Stimulated activated CD4-positive, alpha-beta T cell treated with anti-CD3 and anti-CD28 coated beads, Interleukin-12 subunit alpha, Interleukin-12 subunit beta, amount 100 ng/mL, for 48 hours (primary cell): ENCODE measurements at places on chromosomes 11 and 22.

DNA sequence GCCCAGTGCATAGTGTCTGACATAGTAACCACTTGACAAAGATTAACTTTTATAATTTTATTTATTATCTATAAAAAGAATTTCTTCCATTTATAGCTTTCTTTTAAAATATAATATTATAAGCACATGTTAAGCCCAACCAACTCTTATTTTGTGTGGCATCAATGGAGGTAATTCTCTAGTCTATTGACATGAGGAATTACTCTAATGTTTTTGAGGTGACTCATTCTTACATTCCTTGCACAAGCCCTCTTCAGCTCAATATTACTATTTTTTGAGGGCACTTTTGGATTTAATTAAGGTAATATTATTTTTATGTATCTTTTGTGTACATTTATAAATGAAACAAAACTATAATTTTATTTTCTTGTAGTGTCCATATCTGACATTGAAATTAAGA, 59.6 kb downstream of the AASDHPPT start:
- no peak for DNase-seq

DNA sequence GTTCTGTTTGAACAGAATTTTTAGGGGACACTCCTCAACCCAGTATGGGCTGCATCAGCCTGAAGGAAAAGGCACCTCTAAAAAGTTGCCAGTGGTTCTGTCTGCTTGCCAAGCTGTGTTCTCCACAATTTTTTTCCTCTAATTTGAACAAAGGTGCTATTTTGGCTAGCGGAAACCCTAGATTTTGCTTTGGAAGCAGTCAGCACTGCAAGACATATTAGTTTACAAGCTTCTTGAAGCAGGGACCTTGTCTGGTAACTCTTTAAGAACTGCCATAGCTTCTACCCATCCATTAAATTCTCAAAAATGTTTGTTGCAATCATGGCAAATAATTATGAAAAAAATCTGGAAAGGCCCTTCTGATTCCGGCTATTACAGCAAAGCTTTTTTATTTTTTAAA, 75.6 kb upstream of the HEPHL1 start:
- no peak for DNase-seq

DNA sequence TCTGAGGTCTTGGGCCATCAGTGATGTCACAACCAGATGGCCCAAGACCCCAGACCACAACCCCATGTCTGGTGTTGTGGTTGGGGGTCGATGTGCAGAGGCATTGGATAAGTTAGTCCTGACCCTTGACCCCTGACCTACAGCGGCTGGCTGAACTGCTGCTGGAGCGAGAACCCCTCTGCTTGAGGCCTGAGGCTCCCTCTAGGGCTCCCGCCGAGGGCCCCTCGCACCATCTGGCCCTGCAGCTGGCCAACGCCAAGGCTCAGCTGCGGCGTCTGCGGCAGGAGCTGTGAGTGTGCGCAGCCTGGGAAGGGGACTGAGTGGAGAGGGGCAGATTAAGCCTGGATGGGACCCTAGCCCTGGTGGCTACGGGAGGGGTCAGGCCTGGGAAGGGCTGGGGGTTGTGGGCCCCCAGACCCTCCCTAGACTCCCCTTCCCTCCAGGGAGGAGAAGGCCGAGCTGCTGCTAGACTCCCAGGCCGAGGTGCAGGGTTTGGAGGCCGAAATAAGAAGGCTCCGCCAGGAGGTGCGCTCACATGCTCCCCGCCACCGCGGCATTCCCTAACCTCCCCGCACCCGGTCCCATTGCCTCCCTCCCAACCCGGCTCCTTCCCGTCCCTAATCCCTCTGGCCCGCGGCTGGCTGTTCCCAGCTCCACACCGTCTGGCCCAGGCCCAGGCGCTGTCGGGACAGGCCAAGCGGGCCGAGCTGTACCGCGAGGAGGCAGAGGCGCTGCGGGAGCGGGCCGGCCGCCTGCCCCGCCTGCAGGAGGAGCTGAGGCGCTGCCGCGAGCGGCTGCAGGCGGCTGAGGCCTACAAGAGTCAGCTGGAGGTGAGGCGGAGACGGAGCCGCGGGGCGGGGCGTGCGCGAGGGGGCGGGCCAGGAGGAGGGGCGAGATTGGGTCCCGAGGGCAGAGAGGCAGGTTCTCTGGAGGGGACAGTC, 2.1 kb downstream of the CCDC88B start:
- DNase-seq, result peak; percentile 88

DNA sequence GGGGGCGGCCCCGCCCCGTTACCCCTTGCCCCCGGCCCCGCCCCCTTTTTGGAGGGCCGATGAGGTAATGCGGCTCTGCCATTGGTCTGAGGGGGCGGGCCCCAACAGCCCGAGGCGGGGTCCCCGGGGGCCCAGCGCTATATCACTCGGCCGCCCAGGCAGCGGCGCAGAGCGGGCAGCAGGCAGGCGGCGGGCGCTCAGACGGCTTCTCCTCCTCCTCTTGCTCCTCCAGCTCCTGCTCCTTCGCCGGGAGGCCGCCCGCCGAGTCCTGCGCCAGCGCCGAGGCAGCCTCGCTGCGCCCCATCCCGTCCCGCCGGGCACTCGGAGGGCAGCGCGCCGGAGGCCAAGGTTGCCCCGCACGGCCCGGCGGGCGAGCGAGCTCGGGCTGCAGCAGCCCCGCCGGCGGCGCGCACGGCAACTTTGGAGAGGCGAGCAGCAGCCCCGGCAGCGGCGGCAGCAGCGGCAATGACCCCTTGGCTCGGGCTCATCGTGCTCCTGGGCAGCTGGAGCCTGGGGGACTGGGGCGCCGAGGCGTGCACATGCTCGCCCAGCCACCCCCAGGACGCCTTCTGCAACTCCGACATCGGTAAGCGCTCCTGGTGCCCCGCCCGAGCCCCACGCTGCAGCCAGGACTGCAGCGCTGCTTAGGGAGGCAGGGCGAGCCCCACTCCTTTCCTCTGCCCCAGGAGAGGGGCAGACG, at the start of gene TIMP3:
Gene TIMP3 (plus strand): TSS at position 169 of the 700 bp plus-strand sequence. CDS start 297 bp downstream, at position 466.
- DNase-seq, result no peak

DNA sequence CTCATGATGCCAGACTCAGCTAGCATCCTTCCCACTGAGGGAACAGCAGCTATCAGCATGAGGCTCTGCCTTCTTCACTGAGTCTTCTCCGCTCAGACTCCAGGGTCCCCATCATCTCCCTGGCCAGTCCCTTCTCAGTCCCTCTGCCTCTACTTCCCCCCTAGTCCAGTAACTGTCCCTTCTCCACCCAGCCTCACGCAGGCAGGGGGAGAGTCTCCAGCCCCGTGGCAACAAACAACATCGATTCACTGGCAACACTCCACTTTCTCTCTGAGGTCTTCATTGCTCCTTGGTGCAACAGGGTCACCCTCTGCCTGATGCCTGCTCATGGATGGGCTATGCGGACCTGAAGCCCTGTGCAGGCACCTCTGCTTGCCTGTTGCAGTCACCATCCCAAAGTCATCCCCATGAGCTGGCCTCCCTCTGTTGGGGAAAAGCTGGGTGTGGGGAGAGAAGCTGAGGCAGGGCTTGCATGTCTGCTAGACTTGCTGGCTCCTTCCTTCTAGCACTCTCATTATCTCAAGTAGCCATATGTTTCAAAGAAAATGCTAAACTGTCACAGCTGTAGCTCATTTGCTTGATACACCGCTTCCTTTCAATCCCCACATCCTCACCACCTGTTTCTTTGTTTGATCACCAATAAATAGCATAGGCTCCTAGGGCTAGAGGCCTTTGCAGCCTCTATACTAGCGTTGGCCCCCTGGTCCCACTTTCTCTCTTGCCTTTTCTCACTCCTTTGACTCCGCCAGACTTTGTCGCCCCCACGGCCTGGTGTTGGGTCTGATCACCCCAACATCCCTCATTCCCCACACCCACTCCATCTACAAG, 4.3 kb upstream of the BCR start:
- DNase-seq, result no peak

DNA sequence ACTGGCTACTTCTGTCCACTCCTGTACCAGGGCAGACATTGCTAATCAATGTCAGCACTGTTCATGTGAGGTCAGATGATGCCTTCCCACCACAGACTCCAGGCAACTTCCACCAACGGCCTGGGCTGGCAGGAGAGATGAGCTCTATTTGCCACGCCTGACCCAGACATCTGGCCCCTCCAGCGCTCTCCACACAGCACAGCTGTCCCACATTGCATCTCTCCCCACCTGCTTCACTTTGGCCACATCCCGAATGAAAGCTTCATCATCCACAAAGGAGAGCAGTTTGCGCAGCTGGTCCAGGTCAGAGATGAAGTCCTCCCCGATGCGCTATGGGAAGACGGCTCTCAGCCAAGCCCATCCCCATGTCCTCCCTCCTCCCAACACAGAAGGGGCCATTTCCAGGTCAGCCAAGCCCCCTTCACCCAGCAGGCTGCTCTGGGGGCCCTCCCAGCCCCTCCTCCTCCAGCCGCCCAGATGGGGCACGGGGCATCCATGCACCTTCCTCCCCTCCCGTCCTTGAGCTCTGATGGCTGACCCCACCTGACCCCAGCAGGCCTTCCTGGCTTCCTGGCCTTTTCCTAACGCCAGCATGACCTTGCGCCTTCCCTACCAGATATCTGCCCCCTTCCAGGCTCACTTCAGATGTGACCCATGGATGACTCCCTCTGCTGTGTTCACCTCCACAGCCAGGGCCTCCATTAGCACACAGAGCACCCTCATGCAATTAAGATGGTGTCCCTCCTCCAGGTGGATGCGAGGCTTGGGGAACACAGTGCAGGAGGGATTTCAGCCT, 7.4 kb downstream of the PYGM start:
- no peak for DNase-seq

- no peak for DNase-seq
These were observed 14.9 kb downstream of the USP47 start for GRCh38 chr11:11856638-11857037.

DNA sequence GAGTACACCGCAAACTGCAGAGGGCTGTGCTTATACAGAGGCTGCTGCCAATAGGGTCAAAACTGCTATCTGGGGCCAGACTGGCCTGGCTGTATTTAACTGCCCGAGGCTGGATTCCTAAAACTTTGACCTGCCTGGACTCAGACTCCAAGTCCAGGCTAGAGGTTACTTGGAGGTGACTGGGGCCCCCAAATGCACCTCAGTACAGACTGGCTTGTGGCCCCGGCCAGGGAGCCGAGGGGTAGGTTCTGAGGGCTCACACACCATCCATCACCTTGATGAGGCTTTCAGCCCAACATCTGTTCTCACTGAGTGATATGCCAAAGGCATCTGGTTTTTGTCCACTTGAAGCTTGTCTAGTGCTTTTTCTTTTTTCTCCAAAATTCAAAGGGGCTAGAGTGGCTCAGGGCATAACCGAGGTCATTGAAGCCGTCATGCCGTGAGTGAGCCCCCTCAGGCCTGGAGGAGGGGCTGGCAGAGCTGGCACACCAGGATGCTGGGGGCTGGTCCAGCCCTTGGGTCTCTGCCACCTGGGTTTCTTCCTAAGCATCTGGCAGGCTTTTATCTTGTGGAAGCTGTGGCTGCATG, 52.4 kb upstream of the TTLL12 start:
- no peak for DNase-seq

DNA sequence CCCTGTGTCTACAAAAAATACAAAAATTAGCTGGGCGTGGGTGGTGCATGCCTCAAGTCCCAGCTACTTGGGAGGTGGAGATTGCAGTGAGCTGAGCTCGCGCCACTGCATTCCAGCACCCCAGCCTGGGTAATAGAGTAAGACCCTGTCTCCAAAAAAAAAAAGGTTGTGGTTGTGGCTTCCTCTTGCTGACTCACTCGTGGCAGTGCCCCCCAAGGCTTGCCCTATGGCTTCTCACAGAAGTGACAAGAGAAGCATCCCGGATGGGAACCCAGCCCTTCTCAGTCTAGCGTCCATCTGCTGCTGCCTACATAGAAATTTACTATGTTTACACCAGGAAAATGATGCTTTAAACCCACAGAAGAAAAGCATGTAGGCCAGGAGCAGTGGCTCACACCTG, 68.5 kb upstream of the PITPNB start:
- DNase-seq, result no peak

DNA sequence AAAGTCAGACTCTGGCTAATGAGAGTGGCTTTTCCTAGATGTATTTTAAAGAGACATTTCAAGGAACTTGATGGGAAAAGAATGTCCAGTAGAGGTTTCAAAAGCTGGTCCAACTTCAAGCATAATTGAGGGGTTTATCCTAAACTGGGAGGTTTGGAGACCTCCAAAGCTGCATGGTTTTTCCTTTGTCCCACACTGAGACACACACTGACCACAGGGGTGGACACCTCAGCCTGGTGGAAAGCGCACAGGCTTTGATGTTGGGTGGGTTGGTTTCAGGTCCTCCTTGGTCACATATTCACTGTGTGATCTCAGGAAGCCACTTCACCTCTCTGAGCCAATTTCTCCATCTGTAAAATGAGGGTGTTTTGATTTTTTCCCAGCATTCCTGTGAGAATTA, 4.0 kb downstream of the SPON1 start:
- DNase-seq, result no peak

- no peak for DNase-seq
These were observed 225.4 kb upstream of the CHORDC1 start for GRCh38 chr11:90448256-90448655.

GRCh38 chr11:96197103-96197502, 145.9 kb downstream of the MAML2 start:
- DNase-seq, result no peak

- DNase-seq, result no peak
These were observed 94.7 kb upstream of the RASSF10 start for GRCh38 chr11:12914400-12914912.

- no peak for DNase-seq
These were observed 43.6 kb upstream of the FIBIN start for GRCh38 chr11:26950260-26950719.

GRCh38 chr11:97614606-97615005, 1224.8 kb downstream of the JRKL start:
- DNase-seq, result no peak
